ENCODE measurements at places on chromosomes 3 and 15. TPM values are rescaled to one million over a fixed set of nuclear protein-coding genes. Genes with fewer than 3 reads are reported as not detected.
A peak's percentile ranks its signal among the peaks of the same experiment; 100 is the strongest.

TMC3 gene
- total RNA-seq = not detected

ZNF280D gene
- 46.2 TPM for total RNA-seq

GOLGA6L4 gene
- 2.7 TPM for total RNA-seq

RARB gene
- total RNA-seq = 5.8 TPM

PRSS50 gene
- 0.20 TPM for total RNA-seq

IGSF11 gene
- 0.46 TPM for total RNA-seq

DNA sequence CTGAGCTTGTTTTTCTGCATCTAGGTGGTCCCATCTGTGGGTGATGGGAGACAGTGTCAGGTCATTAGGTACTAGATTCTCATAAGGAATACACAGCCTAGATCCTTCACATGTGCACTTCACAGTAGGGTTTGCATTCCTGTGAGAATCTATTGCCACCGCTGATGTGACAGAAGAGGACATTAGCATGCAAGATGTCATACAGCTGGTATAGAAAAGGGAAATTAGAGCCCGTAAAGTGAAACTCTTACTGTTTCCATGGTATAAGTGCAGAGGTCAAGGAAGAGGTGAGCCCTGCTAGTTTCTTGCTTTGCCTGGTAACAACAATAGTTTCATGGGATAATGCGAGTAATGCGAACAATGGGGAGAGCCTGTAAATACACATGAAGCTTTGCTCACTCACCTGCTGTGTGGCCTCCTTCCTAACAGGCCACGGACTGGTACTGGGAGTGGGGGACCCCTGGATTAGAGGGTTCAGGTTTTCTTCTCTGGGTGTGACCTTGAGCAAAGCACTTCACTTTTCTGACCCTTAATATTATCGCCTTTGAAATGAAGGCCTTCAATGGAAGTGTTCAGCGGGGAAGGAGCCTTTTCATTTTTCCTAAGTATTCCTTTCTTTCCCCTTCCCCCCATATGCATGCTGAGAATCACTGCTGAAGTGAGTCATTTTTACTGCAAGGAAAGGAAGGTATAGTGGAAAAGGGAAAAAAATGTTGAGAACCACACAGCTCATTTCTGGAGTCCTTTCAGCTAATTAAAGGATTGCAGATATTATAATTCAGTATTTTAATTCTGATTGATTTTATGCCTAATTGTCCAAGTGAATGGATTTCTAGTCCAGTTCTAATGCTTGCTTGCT is 286.4 kb downstream of the UBE2E2 start:
- DNase-seq = no peak
- no peaks in the 10 kb centered on the region for H3K36me3 ChIP-seq
- H3K27ac ChIP-seq = no peak overlapping the region
- H3K27me3 ChIP-seq = no peaks in the 10 kb centered on the region
- peaks cover 5% of the 10 kb centered on the region for H3K4me1 ChIP-seq

GRCh38 chr3:124669470-124669869 is 60.8 kb upstream of the UMPS start:
- no peaks in the 10 kb centered on the region for H3K27me3 ChIP-seq
- H3K4me1 ChIP-seq = no peaks in the 10 kb centered on the region
- no peak overlapping the region for H3K27ac ChIP-seq
- no peak overlapping the region for H3K4me3 ChIP-seq

DNA sequence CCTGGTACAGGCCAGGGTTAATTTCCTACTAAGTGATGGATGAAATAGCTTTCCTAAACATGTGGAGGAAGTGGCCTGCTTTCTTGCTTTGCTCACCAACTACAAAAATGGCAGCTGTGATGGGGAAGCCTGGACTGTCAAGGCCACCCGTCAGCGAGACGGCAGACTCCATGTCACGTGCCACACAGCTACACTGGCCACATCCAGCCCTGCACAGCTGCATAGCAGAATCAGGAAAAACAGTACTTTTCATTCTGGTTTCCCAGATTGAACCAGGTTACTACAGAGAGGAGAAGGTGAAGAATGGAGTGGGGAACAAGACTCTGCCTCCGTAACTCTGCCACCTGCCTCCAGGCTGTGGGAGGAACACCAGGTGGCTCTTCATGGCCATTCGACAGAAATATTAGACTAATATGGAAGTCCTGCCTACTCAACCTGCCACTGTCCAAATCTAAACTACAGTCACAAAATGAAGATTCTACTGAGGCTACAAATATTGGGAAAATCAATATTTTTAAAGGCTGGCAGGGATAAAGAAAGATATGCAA is 174.3 kb downstream of the MAGI1 start:
- no peak overlapping the region for H3K4me3 ChIP-seq
- H3K27ac ChIP-seq = no peak overlapping the region
- H3K36me3 ChIP-seq = no peaks in the 10 kb centered on the region
- H3K27me3 ChIP-seq = no peaks in the 10 kb centered on the region

- no peak for DNase-seq
- H3K4me1 ChIP-seq = peaks cover 9% of the 10 kb centered on the region
- H3K4me3 ChIP-seq = no peak overlapping the region
- no peaks in the 10 kb centered on the region for H3K36me3 ChIP-seq
These were observed 98.2 kb downstream of the ANXA2 start for GRCh38 chr15:60299452-60300047.

GRCh38 chr3:188254520-188255070 is 100.6 kb downstream of the LPP start:
- H3K27me3 ChIP-seq = no peaks in the 10 kb centered on the region
- no peak overlapping the region for H3K4me3 ChIP-seq
- no peak for DNase-seq
- no peak overlapping the region for H3K27ac ChIP-seq

GRCh38 chr3:135134684-135135075 is 339.6 kb downstream of the EPHB1 start:
- H3K27me3 ChIP-seq = no peaks in the 10 kb centered on the region
- no peak overlapping the region for H3K27ac ChIP-seq
- H3K36me3 ChIP-seq = no peaks in the 10 kb centered on the region
- no peak for DNase-seq
- no peak overlapping the region for H3K4me3 ChIP-seq
- H3K4me1 ChIP-seq = no peaks in the 10 kb centered on the region

GRCh38 chr3:16739541-16740105 is 134.4 kb upstream of the DAZL start:
- H3K36me3 ChIP-seq = no peaks in the 10 kb centered on the region
- H3K4me1 ChIP-seq = no peaks in the 10 kb centered on the region
- no peak overlapping the region for H3K4me3 ChIP-seq
- DNase-seq = no peak

DNA sequence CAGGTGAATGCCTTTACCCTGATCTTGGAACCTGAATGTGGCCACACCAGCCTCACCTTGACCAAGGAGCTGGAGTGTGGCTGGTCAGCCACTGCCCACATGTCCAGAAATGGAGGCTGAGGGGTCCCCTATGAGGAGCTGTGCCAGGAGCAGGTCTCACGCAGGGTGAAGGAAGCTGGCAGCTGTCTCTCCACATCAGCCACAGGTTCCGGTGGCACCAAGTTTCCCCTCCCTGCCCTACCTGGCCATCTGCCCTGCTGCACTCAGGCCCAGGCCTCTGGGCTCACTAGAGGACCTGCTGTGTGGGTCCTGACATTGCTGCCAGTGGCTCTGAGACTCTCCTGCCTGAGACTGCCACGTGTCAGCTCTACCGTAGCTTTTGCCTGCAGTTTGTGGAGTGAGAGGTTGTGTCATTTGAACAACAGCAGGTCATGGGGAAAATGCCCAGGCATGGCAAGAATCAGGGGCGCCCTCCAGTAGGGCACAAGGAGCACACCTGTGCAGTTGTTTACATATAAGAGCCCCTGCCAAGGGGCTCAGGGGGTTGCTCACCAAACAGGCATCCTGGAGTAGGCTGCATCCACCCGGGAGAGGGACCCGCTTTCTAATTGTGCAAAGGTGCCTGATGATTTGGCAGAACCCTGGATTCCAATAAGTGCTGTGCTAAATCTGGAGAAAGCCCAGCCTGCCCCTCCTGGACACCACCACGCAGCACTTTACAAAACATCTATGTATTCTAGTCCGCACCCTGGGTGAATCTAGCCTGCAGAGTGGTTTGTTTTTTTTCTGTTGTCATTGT is 258.5 kb upstream of the TLE3 start:
- no peaks in the 10 kb centered on the region for H3K4me1 ChIP-seq
- H3K4me3 ChIP-seq = no peak overlapping the region
- DNase-seq = peak; percentile 67
- no peak overlapping the region for H3K27ac ChIP-seq
- H3K36me3 ChIP-seq = no peaks in the 10 kb centered on the region
- no peaks in the 10 kb centered on the region for H3K27me3 ChIP-seq

DNA sequence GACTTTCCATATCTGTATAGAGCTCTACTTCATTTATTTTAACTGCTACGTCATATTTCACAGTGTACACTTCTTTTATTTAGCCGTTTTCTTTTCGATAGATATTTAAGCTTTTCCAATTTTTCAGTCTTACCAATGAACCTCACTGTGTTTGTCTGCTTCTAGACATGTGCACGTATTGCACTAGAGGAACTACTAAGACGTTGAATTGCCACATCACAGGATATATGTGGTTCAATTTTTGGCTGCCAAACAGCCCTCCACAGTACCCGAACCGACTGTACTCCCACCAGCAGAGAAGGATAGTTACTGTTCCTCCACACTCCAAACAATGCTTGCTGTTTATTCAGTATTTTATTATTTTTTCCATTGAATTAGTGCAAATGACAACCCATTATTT is 2.0 kb downstream of the NR1I2 start:
- no peaks in the 10 kb centered on the region for H3K36me3 ChIP-seq
- H3K4me3 ChIP-seq = no peak overlapping the region
- DNase-seq = no peak
- H3K27me3 ChIP-seq = no peaks in the 10 kb centered on the region

GRCh38 chr3:82342521-82342920 is 581.1 kb upstream of the GBE1 start:
- DNase-seq = no peak
- H3K4me1 ChIP-seq = no peaks in the 10 kb centered on the region
- H3K27ac ChIP-seq = no peak overlapping the region
- no peak overlapping the region for H3K4me3 ChIP-seq
- H3K36me3 ChIP-seq = no peaks in the 10 kb centered on the region

DNA sequence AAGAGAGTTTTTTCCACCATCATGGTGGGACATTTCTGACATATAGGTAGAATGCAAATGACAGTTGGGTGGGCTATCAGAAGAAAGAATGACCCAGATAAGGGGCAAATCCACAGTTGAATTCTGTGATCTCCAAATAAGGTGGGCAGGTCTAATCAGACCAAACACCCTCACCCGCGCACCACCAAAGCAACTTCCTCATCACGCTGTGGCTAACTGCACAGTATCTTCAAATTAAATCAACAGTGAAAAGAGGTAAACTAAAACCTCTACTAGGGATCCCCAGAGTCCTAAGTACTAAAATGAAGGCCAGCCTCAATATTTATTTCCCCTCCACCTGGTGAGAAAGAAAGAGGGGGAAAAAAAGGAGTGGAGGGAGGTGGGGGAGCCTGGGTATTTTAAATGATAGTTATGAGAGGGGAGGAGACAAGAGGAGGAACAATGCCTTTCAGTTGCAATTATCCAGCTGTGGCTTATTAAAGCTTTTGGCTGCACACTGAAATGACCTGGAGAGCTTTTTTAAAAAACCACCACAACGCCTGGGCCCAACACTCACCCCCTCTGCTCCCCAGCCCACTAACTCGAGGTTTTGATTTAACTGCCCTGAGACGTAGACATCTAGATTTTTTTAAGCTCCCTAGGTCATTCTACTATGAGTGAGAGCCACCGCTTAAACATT is 61.0 kb downstream of the LRIG1 start:
- no peaks in the 10 kb centered on the region for H3K27me3 ChIP-seq
- no peak for DNase-seq
- H3K27ac ChIP-seq = no peak overlapping the region
- no peaks in the 10 kb centered on the region for H3K36me3 ChIP-seq

DNA sequence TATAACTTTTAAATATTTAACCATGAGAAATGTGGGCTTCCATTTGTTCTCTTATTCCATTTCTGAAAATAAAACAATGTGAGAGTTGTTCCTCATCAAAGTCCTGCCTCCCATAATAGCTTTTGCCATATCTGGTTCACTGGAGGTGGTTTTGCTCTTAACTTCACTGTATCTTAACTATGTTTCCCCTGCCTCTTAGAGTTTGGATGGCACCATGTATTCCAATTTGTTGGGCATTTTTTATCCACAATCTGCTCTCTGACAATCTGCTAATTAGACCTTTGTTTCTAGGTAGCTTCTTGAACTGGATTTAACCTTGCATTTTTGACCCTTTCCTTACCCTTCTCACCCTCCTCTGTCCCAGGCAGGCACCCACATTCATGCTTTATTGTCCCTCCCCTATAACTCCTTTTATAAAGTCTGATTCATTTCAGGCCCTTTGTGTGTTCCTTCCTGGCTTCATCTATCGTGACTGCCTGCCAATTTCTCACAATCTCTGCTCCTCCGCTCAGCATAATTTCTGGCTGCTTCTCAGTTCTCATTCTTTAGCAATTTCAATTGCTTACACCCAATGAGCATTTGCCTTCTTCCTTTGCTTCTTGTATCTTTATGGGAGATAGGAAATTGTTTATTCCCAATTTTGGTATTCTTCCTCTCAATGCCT is 144.2 kb upstream of the ARHGEF26 start:
- DNase-seq = no peak
- H3K36me3 ChIP-seq = no peaks in the 10 kb centered on the region
- no peak overlapping the region for H3K4me3 ChIP-seq
- no peaks in the 10 kb centered on the region for H3K27me3 ChIP-seq

DNA sequence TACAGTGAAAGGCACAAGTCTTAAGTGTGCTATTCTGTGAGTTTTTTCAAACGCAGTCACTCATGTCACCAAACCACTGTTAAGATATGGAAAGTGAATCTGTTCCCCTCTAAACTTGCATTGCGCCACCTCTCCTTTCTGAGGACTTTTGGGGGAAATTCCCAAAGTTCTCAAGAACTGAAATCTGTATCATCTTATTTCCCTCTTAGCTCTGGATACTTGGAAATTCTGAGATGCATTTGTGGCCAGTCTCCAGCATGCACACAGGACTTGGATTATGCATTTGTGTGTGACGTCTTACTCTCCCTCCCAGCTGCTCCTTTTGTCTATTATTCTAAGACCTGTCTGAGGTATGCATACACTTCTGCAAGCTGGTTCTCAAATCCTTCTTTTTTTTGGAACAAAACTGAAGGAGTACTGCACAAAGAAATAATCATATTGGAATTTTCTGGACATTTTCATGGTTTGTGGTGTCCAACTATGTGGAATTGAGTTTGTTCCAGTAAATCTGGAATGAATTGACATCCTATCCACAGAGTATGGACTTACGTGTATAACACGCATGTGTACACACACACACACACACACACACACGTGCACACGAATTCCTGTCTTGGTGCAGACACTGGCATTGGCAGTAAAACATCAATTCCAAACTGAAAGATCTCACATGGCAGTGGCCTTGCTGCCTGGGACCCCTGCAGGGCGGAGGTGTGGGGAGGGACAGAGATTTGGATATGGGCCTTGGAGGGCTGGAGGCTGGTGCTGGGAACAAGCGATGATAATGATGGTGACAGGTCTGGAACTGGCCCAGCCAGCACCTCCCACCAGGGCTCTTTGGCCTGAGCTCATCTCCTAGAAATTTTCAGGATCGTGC is 8.2 kb upstream of the LCTL start:
- no peak for DNase-seq
- no peaks in the 10 kb centered on the region for H3K4me1 ChIP-seq
- H3K4me3 ChIP-seq = no peak overlapping the region
- H3K36me3 ChIP-seq = no peaks in the 10 kb centered on the region

- H3K4me1 ChIP-seq = no peaks in the 10 kb centered on the region
- no peaks in the 10 kb centered on the region for H3K27me3 ChIP-seq
- H3K27ac ChIP-seq = no peak overlapping the region
- H3K4me3 ChIP-seq = no peak overlapping the region
- peaks cover 47% of the 10 kb centered on the region for H3K36me3 ChIP-seq
These were observed 129.0 kb downstream of the LRRK1 start for GRCh38 chr15:101048176-101048575.

- DNase-seq = no peak
- no peak overlapping the region for H3K4me3 ChIP-seq
- no peaks in the 10 kb centered on the region for H3K36me3 ChIP-seq
- H3K4me1 ChIP-seq = peaks cover 4% of the 10 kb centered on the region
These were observed 20.9 kb downstream of the NOX5 start for GRCh38 chr15:69035205-69035917.
